ENCODE measurements at places on chromosomes 16 and 17.

GRCh38 chr17:51259564-51260236, at the start of gene MBTD1:
TSS of gene MBTD1 (minus strand) at chr17:51260049. CDS start at chr17:51225161, 34,888 bp downstream.
- DNase-seq, result peak; percentile 90

DNA sequence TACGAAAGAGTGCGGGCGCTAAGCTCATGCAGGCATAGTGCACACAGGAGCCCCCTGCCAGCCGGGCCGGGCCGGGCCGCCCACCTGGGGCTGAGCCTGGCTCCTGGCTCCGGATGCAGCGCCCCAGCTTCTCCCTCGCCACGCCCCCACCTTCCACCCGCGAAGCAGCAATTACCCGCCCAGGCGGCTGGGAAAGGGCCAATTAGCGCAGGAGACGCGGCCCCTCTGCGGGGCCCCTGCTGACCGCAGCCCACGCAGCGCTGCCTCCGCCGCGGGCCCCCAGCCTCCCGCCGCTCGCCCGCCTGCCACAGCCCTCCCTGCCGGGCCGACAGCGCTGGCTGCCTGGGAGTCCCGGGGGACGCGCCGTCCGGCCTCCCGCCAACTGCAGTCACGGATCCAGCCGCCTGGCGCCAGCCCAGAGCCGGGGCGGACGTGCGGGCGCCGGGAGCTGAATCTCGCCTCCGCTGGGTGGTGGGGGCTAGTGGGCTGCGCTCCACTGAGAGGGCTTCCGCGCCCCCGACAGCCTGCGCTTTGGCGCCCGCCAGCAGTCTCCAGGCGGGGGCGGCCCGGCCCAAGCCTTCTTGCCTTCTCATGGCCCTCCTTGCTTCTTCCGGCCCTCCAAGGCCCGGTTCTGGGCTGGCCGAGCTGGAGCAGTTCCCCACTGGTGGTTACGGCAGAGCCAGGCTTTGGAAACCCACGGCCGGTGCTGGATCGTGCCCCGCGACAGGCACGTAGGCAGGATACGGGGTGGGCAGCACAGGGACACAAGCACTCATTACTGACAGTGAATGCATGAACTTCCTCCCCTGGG, 14.9 kb upstream of the CBFB start:
- peak; percentile 60 for DNase-seq

- DNase-seq, result no peak
Observed at GRCh38 chr17:34424814-34425491, 61.9 kb upstream of the CCL1 start.

GRCh38 chr17:6542577-6542976, 13.8 kb downstream of the PITPNM3 start:
- no peak for DNase-seq

- DNase-seq, result no peak
Observed at GRCh38 chr16:82071421-82071820, 36.4 kb downstream of the HSD17B2 start.

- DNase-seq, result peak; percentile 64
Observed at GRCh38 chr16:28140788-28141618, 70.8 kb downstream of the XPO6 start.

GRCh38 chr17:5527601-5528250, 41.4 kb downstream of the MIS12 start:
- DNase-seq, result no peak

- no peak for DNase-seq
Observed at GRCh38 chr16:9766891-9767290, 415.3 kb downstream of the GRIN2A start.

DNA sequence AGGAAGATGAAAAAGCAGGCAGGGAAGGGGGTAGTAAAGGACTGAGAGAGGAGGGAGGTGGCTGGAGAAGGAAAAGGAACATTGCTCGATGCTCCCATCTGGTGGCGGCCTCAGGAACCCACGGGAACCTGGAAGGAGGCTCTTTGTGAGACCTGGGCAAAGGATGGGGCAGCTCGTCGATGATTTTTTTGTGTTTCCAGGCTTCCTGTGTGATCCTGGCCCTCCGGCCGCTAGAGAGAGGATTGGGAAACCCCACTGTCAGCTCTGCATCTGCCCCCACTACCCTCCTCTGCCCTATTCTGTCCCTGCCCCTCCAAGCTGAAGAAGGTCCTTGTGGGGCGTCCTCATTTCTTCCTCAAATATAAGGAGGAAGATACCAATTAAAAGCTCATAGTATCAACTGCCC, 6.6 kb downstream of the WFIKKN2 start:
- DNase-seq, result no peak

DNA sequence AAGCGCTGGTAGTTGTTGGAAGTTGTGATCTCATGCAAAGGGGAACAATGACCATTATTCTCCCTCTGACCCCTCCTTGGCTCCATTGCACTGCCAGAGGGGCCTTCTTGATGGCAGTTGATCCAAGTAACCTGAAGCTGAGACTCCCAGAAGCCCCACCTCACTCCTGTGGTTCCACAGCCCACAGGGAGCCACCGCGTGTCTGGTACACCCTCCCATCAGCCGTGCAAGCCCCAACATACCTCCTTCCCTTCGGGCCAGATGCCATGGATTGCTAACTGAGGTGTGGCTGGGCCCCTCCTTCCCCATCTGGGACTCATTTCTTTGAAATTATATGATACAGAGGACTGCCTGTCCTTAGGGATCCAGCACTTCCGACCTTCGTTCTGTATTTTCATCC, 17.8 kb downstream of the SAP30BP start:
- DNase-seq, result no peak
